ENCODE measurements at places on chromosomes 6 and 20.

- DNase-seq, result no peak
These were observed 268.9 kb upstream of the HS3ST5 start for GRCh38 chr6:114611696-114612095.

- no peak for DNase-seq
These were observed 39.0 kb downstream of the NCOA3 start for GRCh38 chr20:47540443-47541354.

DNA sequence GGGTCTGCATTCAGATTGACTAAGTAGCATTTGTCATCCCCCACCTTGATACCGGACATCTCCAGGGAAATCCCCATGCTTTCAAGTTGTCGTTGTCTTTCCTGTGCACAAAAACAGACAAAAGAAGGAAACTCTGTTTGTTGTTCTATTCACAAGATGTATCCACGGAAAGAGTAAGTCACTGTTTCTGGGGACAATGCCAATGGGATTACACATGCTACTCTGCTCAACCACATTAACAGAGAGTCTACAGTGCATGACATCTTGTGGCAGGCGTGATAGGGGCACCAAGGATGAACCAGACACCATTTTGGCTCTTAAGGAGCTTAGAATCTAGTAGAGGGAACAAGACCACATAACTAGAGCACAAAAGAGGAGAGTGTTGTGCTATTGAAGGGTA, 124.4 kb upstream of the NUP153 start:
- no peak for DNase-seq

DNA sequence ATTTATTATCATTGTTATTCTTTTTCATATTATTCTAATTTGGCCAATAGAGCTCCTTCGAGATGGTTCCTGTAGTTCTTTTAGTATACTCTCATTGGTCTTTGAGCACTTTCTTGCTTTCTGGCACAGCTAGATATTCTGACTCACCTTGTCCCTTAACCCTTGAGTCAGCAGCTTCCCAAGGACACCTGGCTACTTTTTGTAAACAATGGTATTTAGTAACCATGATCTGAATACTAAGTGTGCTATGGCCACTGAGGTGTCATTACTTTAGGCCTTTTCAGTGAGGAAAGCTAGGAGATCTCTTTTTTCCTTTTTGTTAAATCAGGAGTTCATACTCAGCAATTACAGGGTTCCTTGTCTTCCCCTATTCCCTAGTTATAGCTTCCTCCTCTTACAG, 126.5 kb upstream of the CITED2 start:
- no peak for DNase-seq

All from AG04449 (cell line).